ENCODE measurements at places on chromosomes 11 and 22. TPM values are rescaled to one million over a fixed set of nuclear protein-coding genes. Genes with fewer than 3 reads are reported as not detected.

DNA sequence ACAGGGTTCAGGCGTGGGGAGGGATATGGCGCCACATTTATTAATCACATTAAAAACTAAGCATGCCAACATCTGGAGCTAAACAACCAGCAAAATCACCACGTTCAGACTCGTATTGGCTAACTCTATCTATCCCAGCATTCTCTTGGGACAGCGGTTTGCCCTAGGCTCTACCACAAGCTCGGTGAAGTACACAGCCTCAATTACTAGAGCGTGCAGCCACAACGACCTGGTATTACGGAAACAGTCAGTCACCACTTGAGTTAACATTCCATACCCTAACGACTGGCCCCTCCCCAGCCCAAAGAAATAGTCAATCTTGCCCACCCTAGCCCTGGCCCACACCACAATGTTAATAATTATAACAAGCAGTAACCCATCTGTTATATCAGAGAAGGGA is 32.1 kb downstream of the APOL5 start:
- H3K4me1 ChIP-seq: no peaks in the 10 kb centered on the region
- no peak overlapping the region for H3K27ac ChIP-seq
- no peak for DNase-seq
- no peaks in the 10 kb centered on the region for H3K27me3 ChIP-seq
- H3K4me3 ChIP-seq: no peak overlapping the region

DNA sequence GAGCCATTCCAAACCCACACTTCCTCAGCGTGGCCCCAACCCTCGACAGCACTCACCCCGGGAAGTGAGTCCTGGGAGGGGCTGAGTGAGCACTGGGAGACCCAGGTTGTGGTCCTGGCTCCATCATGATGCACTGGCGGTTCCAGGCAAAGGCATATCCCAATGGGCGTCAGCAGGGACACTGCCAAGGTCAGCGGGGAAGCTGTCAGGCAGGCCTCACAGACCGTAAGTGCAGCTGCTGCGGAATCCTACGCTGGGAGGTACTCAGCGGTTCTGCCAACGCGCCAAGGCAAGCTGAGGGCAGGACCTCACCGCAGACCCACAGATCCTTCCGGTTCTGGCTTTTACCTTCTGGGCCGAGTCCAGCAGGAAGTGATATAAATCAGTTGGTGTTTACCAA is 1.4 kb upstream of the GAL3ST1 start:
- no peak for DNase-seq
- H3K27ac ChIP-seq: no peak overlapping the region
- peaks cover 16% of the 10 kb centered on the region for H3K36me3 ChIP-seq

DNA sequence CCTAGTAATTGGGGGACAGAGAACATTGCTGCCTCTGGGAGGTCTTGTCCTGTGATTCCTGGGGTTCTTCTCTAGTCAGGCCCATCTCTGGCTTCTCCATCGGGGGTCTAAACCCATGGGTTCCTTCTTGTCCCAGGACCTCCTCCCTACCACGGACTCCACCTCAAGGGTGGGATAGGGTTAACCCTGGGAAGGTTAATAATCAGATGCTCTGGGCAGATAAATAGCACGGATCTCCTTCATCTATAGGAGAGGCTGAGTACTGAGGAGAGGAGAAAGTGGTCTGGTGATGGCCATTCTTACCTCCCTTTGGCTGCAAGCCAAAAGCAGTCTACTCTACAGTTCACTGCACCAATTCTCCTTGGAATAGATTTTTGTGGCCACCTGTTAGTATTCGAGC is 10.5 kb downstream of the HEPHL1 start:
- peaks cover 28% of the 10 kb centered on the region for H3K4me1 ChIP-seq
- no peaks in the 10 kb centered on the region for H3K36me3 ChIP-seq
- no peak overlapping the region for H3K27ac ChIP-seq
- DNase-seq: no peak

DNA sequence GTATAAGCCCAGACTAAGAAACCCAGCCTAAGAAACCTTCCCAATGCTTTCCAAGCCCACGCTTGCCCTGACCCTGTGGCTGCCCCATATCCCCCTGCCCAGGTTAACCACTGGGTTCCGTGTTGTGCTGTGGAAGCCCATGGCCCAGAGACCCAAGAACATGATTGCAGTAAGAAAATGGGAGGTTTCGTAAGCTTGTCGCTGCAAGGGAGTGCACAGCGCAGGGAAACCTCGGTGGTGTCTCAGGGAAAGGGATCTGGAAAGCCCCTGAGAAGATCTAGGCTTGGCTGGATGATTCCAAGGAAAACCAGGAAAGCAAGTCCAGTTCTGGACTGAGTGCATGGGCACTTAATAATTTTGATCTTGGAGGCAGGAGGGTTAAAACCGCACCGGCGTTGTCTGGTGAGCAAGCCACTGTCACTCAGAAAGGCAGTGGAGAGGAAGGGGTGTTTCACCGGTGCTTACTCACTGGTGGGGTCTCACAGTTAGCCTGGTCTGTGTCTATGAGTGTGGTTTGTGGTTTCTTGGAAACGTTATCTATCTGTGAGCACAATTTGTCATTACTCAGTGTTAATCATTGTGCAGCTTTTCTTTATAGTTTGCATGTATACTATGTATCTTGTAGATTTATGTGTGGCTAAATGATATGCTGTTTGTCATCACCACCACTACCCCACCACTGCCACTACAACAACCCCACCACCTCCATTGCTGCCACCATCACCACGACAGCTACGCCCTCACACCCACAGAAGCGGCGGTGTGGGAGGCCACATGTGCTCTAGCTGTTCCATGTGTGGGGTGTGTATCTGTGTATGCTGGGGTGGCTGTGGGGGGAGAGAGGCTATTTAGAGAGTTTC is 53.3 kb upstream of the PRDM11 start:
- H3K4me1 ChIP-seq: peaks cover 43% of the 10 kb centered on the region
- DNase-seq: peak; percentile 91
- H3K4me3 ChIP-seq: no peak overlapping the region
- no peaks in the 10 kb centered on the region for H3K27me3 ChIP-seq
- H3K36me3 ChIP-seq: no peaks in the 10 kb centered on the region

GRCh38 chr22:29520851-29521250 is 32.7 kb downstream of the THOC5 start:
- no peak overlapping the region for H3K27ac ChIP-seq
- no peak overlapping the region for H3K4me3 ChIP-seq
- H3K36me3 ChIP-seq: peaks cover 46% of the 10 kb centered on the region
- no peaks in the 10 kb centered on the region for H3K27me3 ChIP-seq
- DNase-seq: peak; percentile 10

GRCh38 chr22:18077639-18078328 is at the start of gene PEX26:
Gene PEX26, plus strand, starts transcription at chr22:18077990. Its CDS starts 387 bp downstream, at chr22:18078377.
- peak; percentile 85 for DNase-seq
- no peaks in the 10 kb centered on the region for H3K27me3 ChIP-seq
- H3K4me1 ChIP-seq: peaks cover 24% of the 10 kb centered on the region
- peak within 1 kb of the TSS; percentile 73 for H3K27ac ChIP-seq
- peaks cover 5% of the 10 kb centered on the region for H3K36me3 ChIP-seq

- peaks cover 8% of the 10 kb centered on the region for H3K4me1 ChIP-seq
- H3K36me3 ChIP-seq: peaks cover 13% of the 10 kb centered on the region
- H3K27me3 ChIP-seq: no peaks in the 10 kb centered on the region
- H3K4me3 ChIP-seq: no peak overlapping the region
These were observed 22.7 kb upstream of the TMPRSS5 start for GRCh38 chr11:113728814-113729213.

GRCh38 chr11:132116516-132116915 is 746.1 kb downstream of the NTM start:
- H3K4me3 ChIP-seq: no peak overlapping the region
- H3K4me1 ChIP-seq: peaks cover 11% of the 10 kb centered on the region
- no peak overlapping the region for H3K27ac ChIP-seq

ARRB1 gene
- 19.1 TPM for total RNA-seq

DNA sequence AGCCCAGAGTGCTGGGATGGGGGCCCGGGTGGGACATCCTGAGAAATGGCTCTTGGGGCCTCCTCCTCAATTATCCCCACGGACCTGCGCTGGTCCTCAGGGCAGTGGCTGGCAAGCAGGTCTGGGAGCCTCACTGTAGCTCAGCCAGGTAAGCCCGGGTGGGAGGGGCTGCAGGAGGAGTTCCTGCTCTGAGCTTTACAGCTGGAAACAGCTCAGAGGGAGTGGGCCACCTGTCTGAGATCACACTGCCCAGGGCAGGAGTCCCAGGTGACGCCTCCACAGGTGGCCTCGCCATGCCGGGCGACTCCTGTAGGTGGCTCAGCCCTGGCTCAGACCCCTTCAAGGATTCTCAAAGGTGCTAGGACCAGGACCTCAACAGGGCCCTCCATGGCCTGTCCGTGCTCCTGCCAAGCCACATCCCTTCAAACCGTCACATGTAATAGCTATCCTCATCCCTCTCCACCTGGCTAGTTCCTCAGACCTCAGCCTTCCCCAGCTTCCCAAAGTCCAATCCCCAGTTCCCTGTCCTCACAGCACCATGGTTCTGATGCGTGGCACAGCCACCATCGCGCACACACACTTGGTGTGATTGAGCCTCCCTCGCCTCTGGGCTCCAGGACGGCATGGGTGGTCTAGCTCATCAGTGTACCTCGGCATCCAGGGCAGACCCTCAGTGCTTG is 3.6 kb upstream of the TSSK2 start:
- no peak for DNase-seq
- no peaks in the 10 kb centered on the region for H3K36me3 ChIP-seq
- no peak overlapping the region for H3K27ac ChIP-seq
- no peaks in the 10 kb centered on the region for H3K27me3 ChIP-seq
- H3K4me3 ChIP-seq: no peak overlapping the region
- H3K4me1 ChIP-seq: no peaks in the 10 kb centered on the region

- peaks cover 3% of the 10 kb centered on the region for H3K36me3 ChIP-seq
- no peak overlapping the region for H3K4me3 ChIP-seq
- H3K27ac ChIP-seq: no peak overlapping the region
- H3K4me1 ChIP-seq: peaks cover 29% of the 10 kb centered on the region
These were observed 74.1 kb downstream of the PACS1 start for GRCh38 chr11:66143996-66144678.

- DNase-seq: peak; percentile 88
- peak within 1 kb of the TSS; percentile 86 for H3K4me3 ChIP-seq
- H3K27me3 ChIP-seq: no peaks in the 10 kb centered on the region
- H3K4me1 ChIP-seq: peaks cover 10% of the 10 kb centered on the region
- no peaks in the 10 kb centered on the region for H3K36me3 ChIP-seq
- peak within 1 kb of the TSS; percentile 68 for H3K27ac ChIP-seq
These were observed at the start of gene MTMR3 for GRCh38 chr22:29883045-29883774. Gene MTMR3, plus strand, starts transcription at chr22:29883174. Its CDS starts 87,886 bp downstream, at chr22:29971060.

- peaks cover 5% of the 10 kb centered on the region for H3K36me3 ChIP-seq
- no peaks in the 10 kb centered on the region for H3K27me3 ChIP-seq
- peaks cover 4% of the 10 kb centered on the region for H3K4me1 ChIP-seq
- no peak overlapping the region for H3K4me3 ChIP-seq
- H3K27ac ChIP-seq: no peak overlapping the region
These were observed 94.1 kb downstream of the DBX1 start for GRCh38 chr11:20066013-20066782.

DNA sequence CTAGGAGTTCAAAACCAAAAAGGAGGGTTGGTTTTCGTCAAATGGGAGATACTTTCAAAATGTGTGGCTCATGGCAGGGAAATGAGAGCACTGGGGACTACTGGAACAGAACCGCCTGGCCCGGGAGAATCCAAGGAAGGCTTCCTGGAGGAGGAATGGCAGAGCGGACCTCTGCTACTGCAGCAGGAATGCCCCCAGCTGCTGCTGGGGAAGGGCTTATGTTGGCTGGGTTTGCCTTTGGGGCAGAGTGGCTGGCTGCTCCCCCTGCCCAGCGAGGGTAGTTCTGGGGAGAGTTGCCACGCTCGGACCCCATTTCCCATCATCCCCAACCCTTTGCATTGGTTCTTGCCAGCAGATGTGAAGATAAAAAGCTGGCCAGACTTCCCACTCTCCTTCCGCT is 10.6 kb upstream of the APOBEC3A start:
- H3K4me3 ChIP-seq: no peak overlapping the region
- H3K27me3 ChIP-seq: no peaks in the 10 kb centered on the region
- H3K27ac ChIP-seq: no peak overlapping the region

DBX1 gene
- not detected for total RNA-seq

DNA sequence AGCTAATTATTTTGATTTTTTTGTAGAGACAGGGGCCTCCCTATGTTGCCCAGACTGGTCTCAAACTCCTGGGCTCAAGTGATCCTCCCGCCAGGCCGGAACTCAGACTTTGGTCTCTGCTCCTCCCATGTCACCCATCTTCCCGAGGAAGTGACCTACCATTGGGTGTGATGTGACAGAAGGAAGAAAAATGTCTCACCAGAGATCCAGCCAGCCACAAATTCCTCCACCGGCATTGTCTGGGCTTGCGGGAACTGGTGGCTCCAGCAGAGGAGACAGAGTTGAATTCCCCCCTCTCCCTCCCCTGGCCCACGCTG is 772 bp downstream of the SLC25A45 start:
- DNase-seq: peak; percentile 82
- H3K36me3 ChIP-seq: no peaks in the 10 kb centered on the region
- H3K27ac ChIP-seq: peak overlapping the region; percentile 98
- H3K4me1 ChIP-seq: peaks cover 54% of the 10 kb centered on the region
- H3K4me3 ChIP-seq: peak overlapping the region; percentile 52

DNA sequence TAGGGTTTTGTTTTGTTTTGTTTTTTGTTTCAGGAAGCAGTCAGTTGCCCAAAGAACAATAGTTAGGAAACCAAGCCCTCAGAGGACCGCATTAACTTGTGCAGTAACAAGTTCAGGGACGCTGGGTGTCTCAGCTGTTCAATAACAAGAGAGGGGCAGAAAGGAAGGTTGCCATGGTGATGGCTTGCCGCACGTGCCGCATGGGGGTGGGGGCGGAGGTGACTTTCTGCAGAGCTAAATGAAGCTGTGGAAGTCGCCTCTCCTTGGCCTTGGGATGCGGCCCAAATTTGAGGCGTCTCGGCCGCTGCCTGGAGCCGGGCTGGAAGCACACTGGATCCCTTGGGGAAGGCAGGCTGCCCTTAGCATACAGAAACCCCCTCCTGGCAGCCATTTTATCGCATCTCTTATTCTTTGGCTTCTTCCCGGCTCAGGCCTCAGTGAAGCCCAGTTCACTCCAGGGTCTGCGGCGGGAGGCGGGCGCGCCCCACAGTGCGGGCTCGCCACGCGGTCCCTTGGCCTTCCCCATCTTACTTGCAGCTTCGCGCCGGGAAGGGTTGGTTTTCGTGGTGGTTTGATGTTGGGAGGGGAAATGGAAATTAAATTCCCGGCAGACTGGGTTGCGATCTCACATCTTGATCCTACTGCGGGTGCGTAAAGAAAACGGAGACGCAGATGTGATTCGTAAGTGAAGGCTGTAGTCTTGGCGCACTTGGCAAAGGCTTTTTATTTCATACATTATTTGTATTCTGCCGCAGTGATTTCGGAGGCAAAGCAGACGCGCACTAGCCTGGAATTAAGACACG is 94.3 kb downstream of the SLC17A6 start:
- no peaks in the 10 kb centered on the region for H3K27me3 ChIP-seq
- no peak overlapping the region for H3K4me3 ChIP-seq
- H3K27ac ChIP-seq: no peak overlapping the region
- no peaks in the 10 kb centered on the region for H3K4me1 ChIP-seq
- DNase-seq: no peak
- no peaks in the 10 kb centered on the region for H3K36me3 ChIP-seq

- no peaks in the 10 kb centered on the region for H3K27me3 ChIP-seq
- peaks cover 2% of the 10 kb centered on the region for H3K36me3 ChIP-seq
- no peaks in the 10 kb centered on the region for H3K4me1 ChIP-seq
- H3K27ac ChIP-seq: no peak overlapping the region
- DNase-seq: no peak
These were observed 8.9 kb downstream of the HIRA start for GRCh38 chr22:19422440-19423301.

Data from PC-3 (cell line).